GM20000 (cell line): ENCODE measurements at places on chromosomes 4 and X.

DNA sequence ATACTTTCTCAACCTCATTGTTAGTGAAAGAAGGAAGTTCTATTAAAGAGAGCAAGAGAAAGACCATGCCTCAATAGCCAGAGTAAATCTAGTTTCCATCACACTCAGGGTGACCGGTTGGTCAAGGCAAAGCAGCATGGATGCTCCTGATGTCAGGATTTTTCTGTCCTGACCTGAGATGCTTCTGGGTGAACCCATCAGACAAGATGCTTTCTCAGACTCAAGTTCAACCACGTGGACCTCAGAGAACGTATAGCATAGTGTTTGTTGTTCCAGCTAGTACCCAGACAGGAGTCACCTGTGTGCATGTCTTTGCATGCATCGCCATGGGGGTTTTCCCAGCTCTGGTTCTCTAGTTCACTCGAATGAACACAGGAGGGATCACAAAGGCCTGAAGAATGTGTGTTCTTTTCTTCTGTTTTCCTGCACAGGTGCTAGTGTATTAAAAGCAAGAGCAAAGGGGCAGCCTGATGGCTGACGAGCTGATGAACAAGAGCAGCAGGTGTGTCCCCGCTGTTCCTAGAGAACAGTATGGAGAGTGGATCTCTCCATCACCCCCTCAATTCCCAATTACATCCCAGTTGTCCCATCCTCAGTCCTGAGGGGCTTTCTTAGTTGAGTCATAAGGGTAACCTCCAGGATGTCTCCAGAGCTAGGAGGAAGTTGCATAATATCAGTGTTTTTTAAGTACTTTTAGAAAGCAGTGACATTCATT is 110.5 kb upstream of the ENPP6 start:
- DNase-seq: peak; percentile 58

DNA sequence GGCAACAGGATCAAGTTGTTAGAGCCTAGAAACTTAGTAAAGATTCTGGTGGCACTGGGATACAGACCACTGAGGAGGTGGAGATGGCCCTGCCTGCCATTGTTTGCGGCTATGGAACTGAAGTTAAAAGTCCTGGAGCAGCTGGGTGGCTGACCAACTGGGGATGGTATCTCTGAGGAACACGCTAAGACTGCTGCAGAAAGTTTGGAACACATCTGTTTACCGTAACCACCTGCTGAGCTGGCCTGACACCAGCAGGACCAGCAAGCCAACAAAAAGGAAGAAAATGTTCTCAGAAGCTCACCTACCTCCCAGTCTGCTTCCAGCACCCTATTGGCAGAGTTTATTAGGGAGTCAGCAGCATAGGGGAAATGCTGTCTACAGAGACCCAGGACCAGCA is 17.4 kb upstream of the PACRGL start:
- no peak for DNase-seq

- DNase-seq: no peak
Measured at GRCh38 chrX:56744996-56745395, 16.0 kb downstream of the NBDY start.

- DNase-seq: no peak
Measured at GRCh38 chrX:13401724-13402123, 81.9 kb upstream of the ATXN3L start.

DNA sequence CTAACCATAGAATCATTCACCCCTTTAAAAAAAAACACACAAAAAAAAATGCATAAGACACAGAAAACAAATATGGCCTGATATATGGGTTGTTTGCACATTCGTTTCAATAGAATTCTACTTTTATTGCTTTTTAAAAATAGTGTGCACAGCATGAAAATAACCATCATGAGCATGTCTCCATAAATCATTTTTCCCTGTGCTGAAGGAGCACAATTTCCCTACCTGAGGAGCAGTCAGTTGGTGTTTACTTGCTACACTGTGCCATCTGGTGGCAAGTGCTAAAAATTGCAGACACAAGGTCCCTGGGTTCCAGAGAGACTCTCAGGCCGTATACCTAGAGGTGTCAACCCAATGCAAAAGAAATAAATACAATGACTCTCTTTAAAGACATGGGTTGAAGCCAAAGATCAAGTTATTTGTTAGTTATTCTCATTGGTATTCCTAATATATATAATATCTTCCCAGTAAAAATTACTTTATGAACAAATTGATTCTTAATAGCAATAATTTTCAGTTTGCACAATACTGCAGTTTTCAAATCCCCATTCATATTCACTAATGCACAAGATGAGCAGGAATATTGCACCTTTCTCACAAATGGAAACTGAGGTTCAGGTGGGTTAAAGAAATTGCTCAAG is 551.4 kb downstream of the IQCM start:
- peak; percentile 10 for DNase-seq

DNA sequence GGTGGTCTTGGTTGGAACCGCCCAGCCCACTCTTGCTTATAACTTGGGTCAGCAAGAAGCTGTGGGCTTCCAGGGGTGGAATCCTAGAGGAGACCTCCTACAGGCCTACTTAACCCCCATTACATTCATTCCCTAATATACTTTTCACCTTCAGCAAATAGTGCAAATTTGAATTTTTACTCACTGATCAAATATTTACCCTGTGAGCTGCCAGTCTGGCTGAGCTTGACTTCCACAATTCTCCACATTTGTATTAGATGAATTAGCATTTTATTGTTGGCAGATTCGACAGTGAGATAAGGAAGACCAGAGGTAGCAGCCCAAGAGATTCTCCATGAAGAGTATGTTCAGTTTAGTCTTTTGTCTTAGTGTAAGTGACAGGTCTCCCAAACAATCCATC is 199.6 kb downstream of the BCOR start:
- no peak for DNase-seq

- peak; percentile 27 for DNase-seq
Measured at GRCh38 chr4:151045907-151046306, 30.8 kb upstream of the LRBA start.

DNA sequence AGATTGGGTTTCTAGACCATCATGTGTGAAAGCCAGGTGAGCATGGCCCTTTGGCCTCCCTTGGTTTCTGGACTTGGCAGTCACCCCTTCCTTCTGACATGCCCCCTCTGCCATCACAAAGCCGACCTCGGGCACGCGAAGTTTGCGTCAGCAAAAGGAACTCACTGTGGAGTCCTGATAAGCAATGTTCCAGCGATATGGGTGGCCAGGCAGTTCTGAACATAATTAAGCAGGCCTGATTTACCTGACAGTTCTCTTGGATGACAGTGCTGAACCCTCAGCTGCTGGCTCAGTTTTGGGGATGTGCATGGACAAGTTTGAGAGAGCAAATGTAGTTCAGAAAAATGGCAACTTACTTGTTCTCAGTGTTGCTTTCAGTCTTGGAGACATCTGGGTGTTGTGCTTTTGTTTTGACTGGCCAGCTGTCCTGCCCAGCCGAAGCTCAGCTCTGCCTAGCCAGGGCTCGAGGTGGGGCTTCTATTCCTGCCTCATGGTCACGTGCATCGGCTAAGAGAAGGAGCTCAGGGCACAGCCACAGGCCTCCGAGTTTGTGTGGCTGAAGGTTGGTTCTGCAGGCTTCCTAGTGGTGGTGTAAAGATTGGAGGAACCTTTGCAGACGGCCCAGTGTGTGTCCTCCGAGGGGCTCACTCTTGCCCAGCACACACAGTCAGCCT is 78.3 kb downstream of the CLDN34 start:
- DNase-seq: no peak

GRCh38 chr4:145011636-145012035 is 86.4 kb downstream of the ANAPC10 start:
- DNase-seq: no peak

DNA sequence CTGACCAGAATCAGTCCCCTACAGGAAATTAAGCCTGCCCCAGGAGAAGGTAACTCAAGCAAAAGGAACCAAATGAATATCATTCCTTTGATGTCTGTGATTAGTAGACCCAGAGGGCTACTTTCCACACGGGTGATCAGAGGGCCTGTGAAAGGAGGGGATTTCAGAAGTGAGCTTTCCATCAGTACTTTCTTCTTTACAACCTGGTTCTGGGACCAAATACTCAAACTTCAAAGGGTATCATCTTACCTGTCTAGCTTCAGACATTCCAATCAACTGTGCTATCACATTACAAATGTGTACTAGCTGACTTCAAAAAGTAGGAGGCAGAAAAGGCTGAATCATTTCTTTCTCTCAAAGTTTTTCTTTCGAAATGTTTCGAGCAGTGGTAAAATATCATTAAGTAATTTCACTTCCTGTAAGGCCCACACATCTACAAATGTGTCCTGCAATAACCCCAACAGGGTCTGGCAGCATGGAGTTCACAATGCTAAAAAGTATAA is 23.9 kb downstream of the ACSL4 start:
- DNase-seq: peak; percentile 18

- no peak for DNase-seq
Measured at GRCh38 chr4:128958194-128958593, 135.1 kb downstream of the SCLT1 start.

DNA sequence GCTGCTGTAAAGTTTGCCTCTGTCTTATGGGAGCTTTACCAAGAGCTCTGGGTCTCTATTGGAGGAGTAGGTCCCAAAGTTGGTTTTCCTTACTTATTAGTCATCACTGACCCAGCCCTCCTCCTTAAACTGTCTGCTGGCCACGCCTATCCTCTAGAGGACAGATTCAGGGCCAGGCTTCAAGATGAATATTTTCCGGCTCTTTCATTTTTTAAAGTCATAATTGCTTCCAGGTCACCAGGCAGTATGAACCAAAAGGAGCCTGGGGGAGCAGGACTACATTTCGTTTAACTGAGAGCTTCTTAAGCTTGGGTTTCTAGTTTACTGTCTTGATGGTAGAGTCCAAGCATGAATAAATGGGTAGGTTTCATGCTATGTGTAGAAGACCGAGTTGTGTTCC is 13.7 kb downstream of the BCORL1 start:
- DNase-seq: no peak

- DNase-seq: no peak
Measured at GRCh38 chr4:108191269-108191914, 22.7 kb upstream of the LEF1 start.

- no peak for DNase-seq
Measured at GRCh38 chr4:69640289-69640688, 847 bp upstream of the UGT2A2 start.

GRCh38 chrX:3052860-3053259 is 11.6 kb downstream of the ARSF start:
- no peak for DNase-seq

DNA sequence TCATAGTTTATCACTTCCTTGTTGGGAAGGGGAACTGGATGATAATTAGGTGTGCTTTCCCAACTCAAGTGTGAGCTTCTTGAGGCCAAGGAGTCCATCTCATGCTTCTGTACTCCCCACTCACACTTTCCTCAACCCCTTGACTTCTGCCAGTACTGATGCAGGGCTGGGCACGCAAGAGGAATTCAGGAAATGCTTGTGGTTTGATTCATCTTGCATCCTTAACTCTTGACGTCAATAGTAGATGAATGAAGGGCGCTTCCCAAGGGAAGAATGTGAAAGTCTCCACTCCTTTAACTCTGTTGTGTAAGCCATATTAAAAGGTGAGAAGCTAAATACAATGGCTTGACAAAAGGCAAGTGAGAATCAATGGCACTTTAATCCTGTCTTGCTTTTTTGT is 101.8 kb downstream of the AGTR2 start:
- DNase-seq: no peak

DNA sequence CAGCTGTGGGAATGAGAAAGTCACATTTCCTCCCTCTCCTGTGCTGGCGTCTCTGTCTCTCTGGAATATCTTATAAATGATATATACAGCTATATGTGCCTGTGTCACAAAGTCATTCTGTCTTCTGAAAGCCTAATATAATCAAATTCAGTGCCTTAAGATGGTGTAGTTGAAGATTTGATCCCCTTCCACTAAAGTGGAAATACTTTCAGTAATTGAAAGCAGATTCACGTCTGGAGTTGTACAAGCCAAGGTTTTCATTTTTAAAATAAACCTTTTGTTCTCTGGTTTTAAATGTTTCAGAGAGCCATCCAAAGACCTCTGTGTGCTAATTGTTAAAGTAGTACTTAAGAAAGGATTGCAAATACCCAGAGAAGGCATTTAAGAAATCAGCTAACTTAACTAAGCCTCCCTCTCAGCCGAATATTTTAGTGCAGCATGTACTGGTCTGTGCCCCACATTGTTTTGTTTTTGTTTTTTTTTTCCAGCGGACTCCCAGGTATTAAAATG is 206.8 kb downstream of the TENM3 start:
- no peak for DNase-seq

GRCh38 chr4:168220893-168221292 is 97.7 kb downstream of the DDX60 start:
- no peak for DNase-seq

GRCh38 chr4:94758141-94758699 is 465 bp downstream of the BMPR1B start:
- no peak for DNase-seq

- no peak for DNase-seq
Measured at GRCh38 chr4:171668403-171668802, 144.8 kb upstream of the GALNTL6 start.

- no peak for DNase-seq
Measured at GRCh38 chrX:155314260-155314659, 20.2 kb downstream of the CLIC2 start.

GRCh38 chrX:27797575-27797974 is 10.2 kb upstream of the MAGEB10 start:
- DNase-seq: no peak

- no peak for DNase-seq
Measured at GRCh38 chrX:113390531-113390930, 549.9 kb upstream of the AMOT start.

DNA sequence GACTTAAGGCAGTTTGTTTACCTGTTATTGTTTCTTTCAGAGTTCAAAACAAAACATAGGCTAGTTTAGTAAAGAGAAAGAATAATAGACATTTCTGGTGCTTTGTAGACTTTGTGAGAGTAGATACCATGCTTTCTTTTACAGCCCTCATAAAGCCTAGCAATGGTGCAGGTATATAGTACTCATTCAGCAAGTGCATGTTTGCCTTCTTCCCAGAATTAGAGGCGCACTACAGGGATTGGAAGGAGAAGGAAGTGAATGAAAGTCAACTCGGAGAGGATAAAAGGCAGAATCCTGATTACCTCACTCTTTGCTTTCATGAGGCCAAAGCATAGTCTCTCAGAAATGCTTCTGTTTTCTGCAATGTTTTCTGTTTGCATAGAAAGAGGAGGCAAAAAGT is 43.1 kb upstream of the FHDC1 start:
- no peak for DNase-seq

- DNase-seq: no peak
Measured at GRCh38 chr4:125316791-125317524, 2.2 kb downstream of the FAT4 start.
